B cell (primary cell): ENCODE measurements at places on chromosomes 11 and 22.

DNA sequence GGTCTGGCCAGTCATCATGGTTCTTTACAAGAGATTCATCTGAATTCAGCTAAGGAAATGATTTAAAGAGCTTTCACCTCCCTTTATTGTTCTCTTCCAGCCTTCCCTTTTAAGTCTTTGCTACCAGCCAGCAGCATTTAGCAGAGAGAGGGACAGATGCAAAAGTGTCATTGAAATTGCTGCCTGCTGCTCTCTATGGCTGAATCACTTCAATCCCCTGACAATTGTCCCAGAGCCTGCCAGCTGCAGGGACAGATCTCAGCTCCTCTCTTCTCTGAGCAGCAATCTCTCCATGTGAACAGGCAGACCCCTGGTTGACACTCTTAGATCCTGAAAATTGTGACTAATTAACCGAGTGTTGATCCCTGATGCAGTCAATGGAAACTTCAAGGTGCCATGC lies 816.9 kb upstream of the CCDC90B start:
- DNase-seq = no peak

GRCh38 chr11:131665344-131665968 lies 295.0 kb downstream of the NTM start:
- DNase-seq = no peak

DNA sequence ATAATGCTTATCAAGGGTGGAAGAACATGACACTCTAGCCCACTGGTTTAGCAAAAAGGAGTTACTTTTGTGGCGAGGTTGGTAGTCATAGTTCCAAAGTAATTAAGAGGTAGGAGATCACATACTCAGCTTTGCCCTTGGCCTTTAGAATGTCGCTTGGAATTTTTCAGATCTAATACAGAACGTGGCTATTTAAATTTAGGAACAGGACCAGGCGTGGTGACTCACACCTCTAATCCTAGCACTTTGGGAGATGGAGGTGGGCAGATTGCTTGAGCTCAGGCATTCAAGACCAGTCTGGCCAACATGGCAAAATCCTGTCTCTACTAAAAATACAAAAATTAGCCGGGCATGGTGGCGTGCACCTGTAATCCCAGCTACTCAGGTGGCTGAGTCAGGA lies 26.1 kb upstream of the ZNRF3 start:
- no peak for DNase-seq

DNA sequence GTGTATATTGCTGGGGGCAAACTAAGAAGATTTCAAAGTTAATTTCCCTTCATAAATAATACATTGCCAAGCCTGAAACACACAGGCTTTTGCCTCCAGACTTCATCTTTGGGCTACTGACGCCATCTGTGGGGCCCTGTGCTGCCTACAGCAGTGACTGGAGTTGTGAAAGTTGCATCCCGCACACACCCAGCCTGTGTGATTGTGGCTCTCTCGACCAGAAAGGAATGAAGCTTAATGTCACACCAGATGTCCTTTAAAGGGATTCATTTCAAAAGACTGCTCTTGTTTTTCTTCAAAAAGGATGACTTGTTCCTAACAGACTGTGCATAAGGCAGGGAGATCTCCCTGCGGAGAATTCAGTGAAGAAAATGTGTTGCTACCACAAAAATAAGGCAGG lies 210.5 kb downstream of the FAM181B start:
- DNase-seq = no peak

- DNase-seq = no peak
These were observed 17.4 kb upstream of the CREB3L1 start for GRCh38 chr11:46259971-46260560.

DNA sequence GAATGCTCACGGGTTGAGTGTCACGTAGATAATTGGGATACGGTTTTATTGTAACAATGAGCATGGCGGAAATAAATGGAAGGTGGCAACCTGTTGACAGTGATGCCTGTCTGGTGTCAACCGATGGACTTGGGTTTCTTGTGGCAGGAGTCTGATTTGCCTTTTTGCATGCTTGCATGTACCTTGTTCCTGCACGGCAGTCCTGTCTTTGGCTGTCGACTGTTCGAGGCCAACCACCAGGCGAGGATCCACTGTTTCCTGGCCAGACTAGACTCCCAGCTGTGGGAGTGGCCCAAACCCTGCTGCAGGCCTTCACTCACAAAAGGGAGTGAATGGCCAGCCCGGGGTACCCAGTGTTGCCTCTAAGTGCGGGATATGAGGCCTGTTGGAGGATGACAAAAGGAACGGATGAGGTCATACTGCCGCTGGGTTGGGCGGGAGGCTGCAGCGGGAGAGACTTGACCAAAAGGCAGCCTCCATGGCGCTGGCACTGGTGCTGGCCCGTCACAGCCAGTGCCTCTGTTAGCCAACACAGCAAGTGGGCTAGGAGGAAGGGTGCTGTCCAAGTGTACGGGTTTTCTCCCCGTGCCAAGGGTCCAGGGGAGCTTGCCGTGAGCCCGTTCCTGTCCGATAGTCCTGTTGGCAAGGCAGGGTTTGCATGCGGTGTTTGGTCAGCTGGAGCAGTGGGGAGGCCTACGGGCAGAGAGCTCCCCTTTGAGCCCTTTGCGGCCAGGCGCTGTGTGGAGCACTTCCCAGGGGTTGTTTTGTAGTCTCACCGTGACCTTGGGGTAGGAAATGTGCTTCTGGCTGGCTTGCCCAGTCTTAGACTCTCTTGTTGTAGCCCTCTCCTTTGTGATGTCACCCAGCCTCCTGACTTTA lies 974 bp downstream of the DGCR8 start:
- no peak for DNase-seq

- no peak for DNase-seq
These were observed 253.1 kb upstream of the B3GAT1 start for GRCh38 chr11:134665188-134665535.

- DNase-seq = no peak
These were observed 203.8 kb downstream of the CASP12 start for GRCh38 chr11:104694259-104695064.
